ENCODE measurements at places on chromosomes 7 and 10. TPM values are rescaled to one million over a fixed set of nuclear protein-coding genes. Genes with fewer than 3 reads are reported as not detected.
A peak's percentile ranks its signal among the peaks of the same experiment; 100 is the strongest.

DNA sequence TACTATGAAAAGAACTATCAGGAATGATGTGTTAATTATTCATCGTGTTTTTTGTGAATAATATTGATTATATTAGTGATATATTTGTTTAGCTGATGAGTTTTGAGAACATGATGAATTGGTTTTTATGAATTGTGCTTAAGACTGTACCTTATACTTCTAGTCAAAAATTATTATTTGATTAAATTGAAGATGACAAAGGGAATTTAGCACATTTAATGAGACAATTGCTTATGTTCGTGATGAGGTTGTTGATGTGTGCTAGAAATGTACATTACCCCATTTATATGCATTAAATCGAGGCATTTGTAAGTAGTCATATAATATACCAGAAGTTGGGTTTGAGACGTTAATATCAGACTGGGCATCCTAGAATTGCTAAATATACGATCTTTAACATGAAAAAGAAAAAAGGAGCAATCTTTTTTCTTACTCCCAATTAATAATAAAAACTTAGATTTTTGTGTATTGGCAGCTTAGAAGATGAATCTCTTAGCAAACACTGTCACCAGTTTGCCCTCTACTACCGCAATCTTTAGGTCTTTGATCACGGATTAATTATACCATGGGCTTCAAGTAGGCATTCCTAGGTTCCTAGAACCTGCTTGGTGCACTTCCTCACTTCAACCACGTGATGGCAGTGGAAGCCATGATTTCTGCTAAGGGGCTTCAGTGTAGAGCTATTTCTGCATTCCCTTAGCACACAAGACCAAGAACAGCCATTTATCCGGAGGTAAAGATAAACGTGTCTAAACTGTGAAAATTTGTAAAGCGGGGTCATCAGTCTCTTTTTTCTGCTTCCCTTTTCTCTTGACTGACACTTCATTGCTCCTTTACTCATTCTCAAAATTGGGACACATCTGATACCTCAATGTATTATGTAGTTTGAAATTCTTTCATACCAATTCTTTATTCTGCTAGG, 1.6 kb downstream of the KLHDC10 start:
- DNase-seq = peak; percentile 84

NPTX2 gene
- not detected for polyA plus RNA-seq

- DNase-seq = no peak
These were observed 105.6 kb downstream of the SMURF1 start for GRCh38 chr7:99038086-99038855.

DNA sequence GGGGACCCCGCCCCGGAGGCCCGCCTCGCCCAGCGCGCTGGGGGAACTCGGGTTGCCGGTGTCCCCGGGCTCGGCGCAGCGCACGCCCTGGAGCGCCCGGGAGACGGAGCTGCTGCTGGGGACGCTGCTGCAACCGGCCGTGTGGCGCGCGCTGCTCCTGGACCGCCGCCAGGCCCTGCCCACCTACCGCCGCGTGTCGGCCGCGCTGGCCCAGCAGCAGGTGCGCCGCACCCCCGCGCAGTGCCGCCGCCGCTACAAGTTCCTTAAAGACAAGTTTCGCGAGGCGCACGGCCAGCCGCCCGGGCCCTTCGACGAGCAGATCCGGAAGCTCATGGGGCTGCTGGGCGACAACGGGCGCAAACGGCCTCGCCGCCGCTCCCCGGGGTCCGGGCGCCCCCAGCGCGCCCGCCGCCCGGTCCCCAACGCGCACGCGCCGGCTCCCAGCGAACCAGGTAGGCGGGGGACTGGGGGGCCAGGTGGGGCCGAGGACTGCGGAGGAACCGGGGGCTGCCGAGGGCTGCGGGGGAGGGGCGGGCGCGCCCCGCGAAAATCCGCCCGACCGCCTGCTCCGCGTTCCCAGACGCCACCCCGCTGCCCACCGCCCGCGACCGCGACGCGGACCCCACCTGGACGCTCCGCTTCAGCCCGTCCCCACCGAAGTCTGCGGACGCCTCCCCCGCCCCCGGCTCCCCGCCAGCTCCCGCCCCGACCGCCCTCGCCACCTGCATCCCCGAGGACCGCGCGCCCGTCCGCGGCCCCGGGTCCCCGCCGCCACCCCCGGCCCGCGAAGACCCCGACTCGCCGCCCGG, 574 bp downstream of the UTF1 start:
- no peak for DNase-seq

- DNase-seq = no peak
These were observed 643.7 kb downstream of the INHBA start for GRCh38 chr7:41058986-41059741.

Measured in HepG2 (cell line).